ENCODE measurements at places on chromosomes 12 and 14.

- no peaks in the 10 kb centered on the region for H3K27me3 ChIP-seq
- peak overlapping the region; percentile 99 for H3K27ac ChIP-seq
Measured at GRCh38 chr14:102593061-102593824, 794 bp downstream of the RCOR1 start.

DNA sequence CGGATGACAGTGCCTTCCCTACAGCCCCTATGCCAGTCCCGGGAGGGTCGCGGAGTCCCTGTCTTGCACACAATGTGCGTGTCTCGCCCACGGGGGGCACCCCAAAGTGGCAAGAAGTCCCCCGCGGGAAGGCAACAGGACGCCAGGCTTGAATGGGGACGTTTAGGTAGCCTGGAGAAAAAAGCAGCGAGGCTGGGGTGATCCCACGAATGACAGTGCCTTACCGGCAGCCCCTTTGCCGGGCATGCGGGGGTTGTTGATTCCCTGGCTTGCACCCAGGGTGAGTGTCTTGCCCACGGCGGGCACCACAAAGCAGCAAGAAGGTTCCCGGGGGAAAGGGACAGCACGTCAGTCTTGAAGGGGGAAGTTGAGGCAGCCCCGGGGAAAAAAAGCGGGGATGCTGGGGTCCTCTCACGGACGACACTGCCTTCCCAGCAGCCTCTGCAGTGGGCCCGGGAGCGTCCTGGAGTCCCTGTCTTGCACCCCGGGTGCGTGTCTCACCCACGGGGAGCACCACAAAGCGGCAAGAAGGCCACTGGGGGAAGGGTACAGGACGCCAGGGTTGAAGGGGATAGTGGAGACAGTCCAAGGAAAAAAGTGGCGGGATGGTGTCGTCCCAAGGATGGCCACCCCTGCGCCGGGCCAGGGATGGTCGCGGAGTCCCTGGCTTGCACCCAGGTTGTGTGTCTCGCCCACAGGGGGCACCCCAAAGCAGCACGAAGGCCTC, 156.8 kb upstream of the ALG10B start:
- no peaks in the 10 kb centered on the region for H3K4me1 ChIP-seq
- H3K4me3 ChIP-seq, result no peak overlapping the region
- no peaks in the 10 kb centered on the region for H3K36me3 ChIP-seq
- no peak for DNase-seq
- H3K27me3 ChIP-seq, result no peaks in the 10 kb centered on the region

GRCh38 chr14:101075025-101075800, 171.7 kb upstream of the RTL1 start:
- DNase-seq, result no peak
- H3K4me1 ChIP-seq, result peaks cover 7% of the 10 kb centered on the region
- H3K4me3 ChIP-seq, result no peak overlapping the region
- H3K27me3 ChIP-seq, result peaks cover 10% of the 10 kb centered on the region
- no peaks in the 10 kb centered on the region for H3K36me3 ChIP-seq

DNA sequence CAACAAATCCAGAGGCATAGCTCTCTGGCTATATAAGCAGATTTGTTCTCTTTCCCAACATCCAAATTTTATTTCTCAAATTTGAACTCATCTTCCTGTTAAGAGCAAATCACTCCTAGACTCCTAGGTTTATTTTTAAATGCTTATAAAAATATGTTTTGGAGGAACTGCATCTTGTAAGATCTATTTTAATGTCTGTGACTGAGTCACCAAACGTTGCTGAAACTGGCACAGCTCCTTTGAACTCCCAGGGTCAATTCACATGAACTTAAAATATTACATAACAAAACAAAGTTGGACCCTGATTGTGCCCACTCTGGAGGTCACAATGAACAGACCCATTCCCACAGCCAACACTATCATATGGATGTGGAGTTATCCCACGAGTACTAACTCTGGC, 23.9 kb downstream of the ANAPC7 start:
- peaks cover 53% of the 10 kb centered on the region for H3K36me3 ChIP-seq
- DNase-seq, result no peak
- H3K4me1 ChIP-seq, result peaks cover 3% of the 10 kb centered on the region
- H3K27me3 ChIP-seq, result no peaks in the 10 kb centered on the region
- H3K27ac ChIP-seq, result no peak overlapping the region
- no peak overlapping the region for H3K4me3 ChIP-seq

DNA sequence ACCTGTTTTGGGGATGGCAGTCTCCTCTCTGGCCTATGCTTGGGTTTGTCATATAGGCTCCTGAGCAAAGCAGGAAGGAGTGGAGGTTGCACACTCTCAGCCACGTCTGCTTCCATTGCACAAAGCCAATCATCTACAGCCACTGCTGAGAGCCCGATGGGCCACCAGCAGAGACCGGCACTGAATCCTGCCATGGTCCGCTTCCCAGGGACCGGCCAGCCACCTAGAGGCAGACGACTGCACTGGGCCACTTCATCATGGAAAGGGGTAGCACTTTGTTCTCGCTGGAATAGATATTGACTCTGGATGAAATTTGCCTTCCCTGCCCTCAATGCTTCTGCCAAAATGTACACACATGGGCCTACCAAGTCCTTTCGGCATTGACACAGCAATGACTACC, 22.3 kb downstream of the DLK1 start:
- DNase-seq, result no peak
- H3K4me1 ChIP-seq, result no peaks in the 10 kb centered on the region
- no peak overlapping the region for H3K27ac ChIP-seq
- H3K36me3 ChIP-seq, result no peaks in the 10 kb centered on the region
- H3K27me3 ChIP-seq, result peaks cover 10% of the 10 kb centered on the region

DNA sequence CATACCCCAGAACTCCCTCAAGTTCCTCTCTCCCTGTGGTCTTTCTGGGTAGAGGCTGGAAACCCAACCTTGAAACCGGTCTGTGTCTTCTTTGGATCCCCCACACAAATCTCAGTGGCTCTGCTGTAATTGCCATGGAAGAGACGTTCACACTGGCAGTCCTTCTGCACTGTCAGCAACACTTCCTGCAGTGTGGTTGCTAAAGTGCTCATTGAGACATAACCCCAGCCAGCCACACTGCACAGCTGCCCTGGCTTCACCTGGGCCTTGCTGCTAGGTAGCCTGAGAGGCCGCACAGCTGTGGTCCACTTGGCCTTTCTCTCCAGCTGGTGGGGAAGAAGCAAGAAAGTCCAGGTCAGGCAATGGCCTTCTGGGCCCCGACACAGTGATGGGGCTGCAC, 2.4 kb downstream of the GZMH start:
- no peaks in the 10 kb centered on the region for H3K27me3 ChIP-seq
- no peaks in the 10 kb centered on the region for H3K36me3 ChIP-seq
- H3K27ac ChIP-seq, result peak overlapping the region; percentile 20
- H3K4me1 ChIP-seq, result no peaks in the 10 kb centered on the region
- no peak for DNase-seq

DNA sequence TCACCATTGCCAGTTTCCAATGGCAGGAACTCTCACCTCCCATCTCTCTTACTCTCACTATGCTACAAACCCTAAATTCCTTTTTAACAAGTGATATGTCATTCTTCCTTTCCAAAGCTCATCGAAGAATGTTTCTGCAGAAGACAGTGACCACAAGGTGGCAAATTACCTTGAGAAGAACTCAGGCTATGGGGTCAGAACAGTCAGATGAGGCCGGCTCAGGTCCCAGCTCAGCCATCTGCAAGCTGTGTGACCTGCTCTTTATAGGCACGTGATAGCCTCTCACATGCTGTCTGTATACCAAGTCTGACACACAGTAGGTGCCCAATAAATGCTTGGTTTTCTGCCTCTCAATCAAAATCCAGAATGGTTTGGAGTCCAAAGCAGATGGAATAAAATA, 80.7 kb downstream of the FOXN3 start:
- H3K36me3 ChIP-seq, result no peaks in the 10 kb centered on the region
- no peak overlapping the region for H3K4me3 ChIP-seq
- H3K27ac ChIP-seq, result no peak overlapping the region
- no peak for DNase-seq

DNA sequence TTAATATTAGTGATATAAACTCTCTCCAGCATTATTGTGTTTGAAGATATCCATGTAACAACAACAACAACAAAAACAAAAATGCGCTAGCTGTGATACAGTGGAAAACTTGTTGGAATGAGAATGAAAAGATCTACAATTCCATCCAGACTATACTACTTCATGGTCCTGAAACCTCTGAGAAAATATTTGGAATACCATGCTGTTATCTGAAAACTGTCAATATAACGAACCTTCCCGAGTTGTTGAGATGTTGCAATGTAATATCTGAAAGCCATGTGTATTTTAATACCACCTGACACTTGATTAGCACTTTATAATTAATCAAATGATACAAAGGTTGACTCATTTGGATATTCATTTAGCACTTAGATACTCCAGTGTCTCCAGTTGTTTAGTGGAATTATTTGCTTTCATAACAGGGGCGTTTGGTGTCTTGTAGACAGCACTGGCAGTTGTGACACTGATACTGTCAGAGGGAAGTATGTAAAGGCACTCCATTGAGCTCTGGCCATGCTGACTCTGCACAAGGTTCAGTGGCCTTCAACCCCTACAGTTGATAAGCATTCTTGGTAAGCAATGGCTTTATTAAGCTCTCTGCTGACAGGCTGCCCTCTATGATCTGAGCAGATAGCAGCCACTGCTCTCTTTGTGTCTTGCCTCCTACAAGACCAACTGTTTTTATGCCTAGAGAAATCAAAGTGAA, 447.1 kb upstream of the SEL1L start:
- no peak overlapping the region for H3K4me3 ChIP-seq
- H3K27ac ChIP-seq, result no peak overlapping the region
- H3K4me1 ChIP-seq, result no peaks in the 10 kb centered on the region
- H3K27me3 ChIP-seq, result no peaks in the 10 kb centered on the region
